Activated CD8-positive, alpha-beta memory T cell treated with anti-CD3 and anti-CD28 coated beads, Interleukin-2, amount 50 U/mL, for 4 hours (primary cell): ENCODE measurements at places on chromosomes 2 and 18.

DNA sequence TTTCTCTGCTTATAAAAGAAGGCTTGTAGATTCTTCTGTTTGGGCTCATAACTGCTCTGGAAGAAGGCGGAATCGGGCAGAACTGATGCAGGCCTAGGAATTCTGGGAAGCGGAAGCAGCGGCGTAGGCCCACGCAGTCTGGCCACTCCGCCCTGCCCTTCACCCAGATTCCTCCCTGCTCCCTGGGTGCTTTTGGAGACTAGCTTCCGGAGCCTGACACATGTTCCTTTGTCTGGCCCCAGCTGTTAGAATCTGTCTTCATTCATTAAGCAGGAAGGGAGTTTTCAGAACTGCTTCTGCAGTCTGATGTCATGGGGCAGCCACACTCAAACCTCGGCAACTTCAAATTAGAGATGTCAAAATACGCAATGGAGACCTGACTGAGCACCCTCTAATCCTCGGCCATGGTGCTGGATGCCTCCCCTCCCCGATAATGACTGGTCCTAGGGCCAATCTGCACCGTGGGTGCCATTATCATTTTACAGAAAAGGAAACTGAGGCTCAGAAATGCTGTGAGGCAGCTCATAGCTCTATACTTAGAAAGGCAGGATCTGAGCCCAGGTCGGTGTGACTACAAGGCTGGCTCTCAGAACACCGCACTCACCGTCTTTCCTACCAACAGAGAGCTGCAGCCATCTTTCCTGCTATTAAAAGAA lies 275.7 kb downstream of the MYCN start:
- DNase-seq: no peak

DNA sequence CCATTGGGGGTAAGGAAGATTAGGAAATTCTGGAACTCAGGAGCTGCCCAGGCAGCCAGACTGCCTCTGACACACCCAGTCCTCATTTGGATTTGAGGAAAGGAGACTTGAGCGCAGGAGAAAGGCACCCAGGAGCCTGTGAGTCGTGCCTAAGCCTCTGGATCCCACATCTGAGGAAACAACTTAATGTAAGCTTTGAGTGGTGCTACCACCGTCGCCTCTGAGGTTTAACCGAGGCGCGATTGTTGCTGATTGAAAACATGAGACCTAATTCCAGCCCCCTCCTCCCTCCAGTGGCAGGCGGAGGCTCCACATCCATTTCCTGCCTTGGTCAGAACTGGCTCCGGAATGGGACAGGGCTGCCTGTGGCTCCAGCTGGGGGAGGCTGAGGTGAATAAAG lies 176.7 kb upstream of the PKDCC start:
- no peak for DNase-seq

DNA sequence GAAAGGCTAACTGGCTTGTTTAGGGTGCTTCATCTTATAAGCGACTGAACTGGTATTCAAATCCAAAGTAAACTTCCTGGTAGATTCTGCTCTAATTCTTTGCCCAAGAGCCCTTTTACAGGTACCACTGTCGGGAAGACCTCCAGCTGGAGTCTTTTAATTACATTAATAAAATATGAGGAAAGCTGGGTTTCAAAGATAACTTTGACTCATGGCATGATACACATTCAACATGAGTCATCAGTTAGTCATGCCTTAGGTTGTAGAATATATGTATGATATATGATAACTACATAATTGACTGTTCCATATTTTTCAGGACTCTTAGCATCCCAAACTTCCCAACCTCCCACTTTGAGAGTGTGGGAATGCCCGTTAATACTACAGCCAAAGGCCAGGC lies 32.3 kb downstream of the ZCCHC2 start:
- DNase-seq: no peak

GRCh38 chr18:11512096-11513025 lies 97.0 kb upstream of the SLC35G4 start:
- no peak for DNase-seq

DNA sequence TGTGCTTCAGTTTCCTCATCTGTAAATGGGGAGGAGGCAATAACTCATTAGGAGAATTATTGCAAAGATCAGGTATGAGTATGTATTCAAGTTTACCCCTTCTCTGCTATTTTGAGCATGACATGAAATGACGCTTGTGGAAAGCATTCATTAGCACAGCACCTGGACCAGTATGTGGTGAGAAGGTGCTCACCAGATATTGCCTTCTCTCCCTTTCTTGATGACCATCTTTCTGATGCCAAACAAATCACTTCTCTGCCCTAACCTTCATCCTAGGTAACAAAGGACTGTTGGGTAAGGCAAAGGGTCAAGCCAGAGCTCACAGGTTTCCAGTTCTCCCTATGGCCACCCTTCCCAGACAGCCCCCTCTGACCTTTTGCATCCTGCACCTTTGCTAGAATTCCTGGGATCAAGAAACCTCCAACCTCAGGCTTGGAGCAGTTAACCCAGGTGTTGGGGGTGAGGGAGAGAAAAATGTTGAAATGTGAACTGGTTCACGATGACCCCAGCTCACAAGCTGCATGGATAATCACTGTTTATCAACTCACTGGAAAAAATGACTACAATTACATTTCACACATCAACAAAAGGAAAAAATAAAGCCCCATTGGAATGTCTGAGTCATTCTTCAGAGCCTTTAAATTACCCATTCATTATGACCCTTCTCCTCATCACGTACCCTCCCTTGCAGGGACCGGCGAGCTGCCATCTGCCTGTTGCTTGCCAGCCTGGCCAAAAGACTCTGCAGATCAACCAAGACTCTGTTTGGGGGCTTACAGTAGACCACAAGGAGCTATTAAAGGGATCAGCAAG lies 41.6 kb downstream of the LBH start:
- no peak for DNase-seq

DNA sequence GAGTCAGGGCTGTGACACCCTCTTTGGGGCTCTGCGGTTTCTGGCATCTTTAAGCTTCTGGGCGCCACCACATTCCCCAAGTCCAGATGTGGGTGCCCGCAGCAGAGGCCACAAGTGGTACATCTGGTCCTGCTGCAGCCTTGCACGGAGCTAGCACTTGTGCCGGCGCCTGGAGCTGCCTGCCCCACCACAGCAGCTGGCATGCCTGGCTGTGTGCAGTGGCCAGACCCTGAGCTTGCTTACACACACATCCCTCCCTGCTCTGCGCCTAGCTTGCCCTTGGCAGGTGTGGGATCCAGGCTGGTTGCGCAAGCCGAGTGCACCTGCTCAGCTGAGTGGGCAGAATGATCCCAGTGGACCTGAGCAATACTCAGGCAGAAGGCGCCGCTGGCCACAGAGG lies 27.3 kb downstream of the SLC4A10 start:
- DNase-seq: no peak

DNA sequence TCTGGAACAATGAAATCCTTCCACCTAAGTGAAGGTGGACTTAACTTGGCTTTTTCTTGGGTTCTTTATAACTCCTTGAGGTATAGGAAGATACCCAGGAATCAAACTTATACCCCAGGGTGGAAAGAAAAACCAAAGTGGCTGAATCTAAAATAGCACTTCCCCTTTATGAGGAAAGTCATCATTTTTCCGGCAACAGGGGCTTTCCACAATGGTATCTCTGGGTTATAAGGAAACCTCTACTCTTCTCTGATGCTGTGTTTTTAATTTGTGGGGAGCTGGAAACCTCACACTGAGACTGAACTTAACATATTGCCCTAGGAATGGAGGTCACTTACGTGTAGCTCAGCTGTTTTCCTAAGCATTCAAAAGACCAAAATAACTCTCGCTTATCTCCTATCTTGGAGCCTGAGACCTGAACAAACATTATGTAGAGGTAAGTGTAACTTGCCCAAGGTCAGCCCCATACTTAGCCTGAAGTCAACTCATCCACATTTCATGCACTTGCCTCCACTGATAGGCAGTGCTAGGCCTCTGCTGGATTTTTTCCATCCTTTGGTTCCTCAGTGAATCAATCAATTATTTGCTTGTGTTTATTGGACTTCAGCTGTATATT lies 117.9 kb downstream of the SETBP1 start:
- no peak for DNase-seq

- DNase-seq: no peak
Observed at GRCh38 chr2:75290600-75291150, 91.4 kb upstream of the TACR1 start.

- no peak for DNase-seq
Observed at GRCh38 chr2:166238176-166238575, 110.4 kb upstream of the SCN1A start.
